Stimulated activated CD4-positive, alpha-beta T cell treated with anti-CD3 and anti-CD28 coated beads, Interleukin-1b, Interleukin-23, amount 100 ng/mL, for 48 hours (primary cell): ENCODE measurements at places on chromosomes 1 and 21.

GRCh38 chr1:228669242-228669585 lies 66.1 kb upstream of the RHOU start:
- DNase-seq: no peak

- no peak for DNase-seq
These were observed 42.7 kb downstream of the HUNK start for GRCh38 chr21:31915566-31915965.

- DNase-seq: no peak
These were observed 31.3 kb downstream of the SLC1A7 start for GRCh38 chr1:53111073-53111556.

DNA sequence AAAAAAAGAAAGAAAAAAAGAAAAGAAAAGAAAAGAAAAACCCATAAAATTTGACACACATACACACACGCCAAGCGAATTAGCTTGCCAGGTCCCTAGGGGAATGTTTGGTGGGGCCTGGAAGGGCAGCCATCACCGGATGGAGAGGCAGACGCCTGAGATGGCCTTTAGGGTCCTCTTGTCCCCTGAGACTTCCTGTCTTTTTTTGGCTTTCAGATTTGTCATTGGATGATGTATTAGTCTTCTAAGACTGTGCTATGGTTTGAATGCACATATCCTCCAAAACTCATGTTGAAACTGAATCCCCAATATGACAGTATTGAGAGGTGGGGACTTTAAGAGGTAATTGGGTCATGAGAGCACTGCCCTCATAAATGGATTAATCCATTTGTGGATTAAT lies 211.8 kb downstream of the TOMM20 start:
- DNase-seq: no peak

GRCh38 chr1:164765557-164765956 lies 206.6 kb downstream of the PBX1 start:
- DNase-seq: no peak

DNA sequence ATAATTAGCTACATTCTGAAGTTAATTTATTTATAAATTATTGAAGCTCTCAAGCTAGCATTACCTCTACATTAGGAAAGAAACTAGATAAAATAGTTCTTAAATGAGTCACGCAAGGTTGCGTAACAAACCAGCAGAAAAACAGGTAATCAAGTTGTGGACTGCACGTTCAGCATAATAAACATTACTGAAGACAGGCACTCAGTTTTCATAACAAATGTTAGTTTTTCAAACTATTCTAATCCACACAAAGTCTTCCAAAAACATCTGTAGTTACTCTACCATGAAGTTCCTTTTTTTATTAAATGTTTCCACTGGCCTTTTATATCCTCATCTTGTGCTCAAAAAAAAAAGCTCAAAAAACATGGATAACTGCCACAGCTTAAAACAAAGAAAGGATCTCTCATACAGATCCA lies 1.3 kb downstream of the TOR1AIP2 start:
- no peak for DNase-seq

GRCh38 chr1:181712711-181713110 lies 229.4 kb downstream of the CACNA1E start:
- DNase-seq: no peak

DNA sequence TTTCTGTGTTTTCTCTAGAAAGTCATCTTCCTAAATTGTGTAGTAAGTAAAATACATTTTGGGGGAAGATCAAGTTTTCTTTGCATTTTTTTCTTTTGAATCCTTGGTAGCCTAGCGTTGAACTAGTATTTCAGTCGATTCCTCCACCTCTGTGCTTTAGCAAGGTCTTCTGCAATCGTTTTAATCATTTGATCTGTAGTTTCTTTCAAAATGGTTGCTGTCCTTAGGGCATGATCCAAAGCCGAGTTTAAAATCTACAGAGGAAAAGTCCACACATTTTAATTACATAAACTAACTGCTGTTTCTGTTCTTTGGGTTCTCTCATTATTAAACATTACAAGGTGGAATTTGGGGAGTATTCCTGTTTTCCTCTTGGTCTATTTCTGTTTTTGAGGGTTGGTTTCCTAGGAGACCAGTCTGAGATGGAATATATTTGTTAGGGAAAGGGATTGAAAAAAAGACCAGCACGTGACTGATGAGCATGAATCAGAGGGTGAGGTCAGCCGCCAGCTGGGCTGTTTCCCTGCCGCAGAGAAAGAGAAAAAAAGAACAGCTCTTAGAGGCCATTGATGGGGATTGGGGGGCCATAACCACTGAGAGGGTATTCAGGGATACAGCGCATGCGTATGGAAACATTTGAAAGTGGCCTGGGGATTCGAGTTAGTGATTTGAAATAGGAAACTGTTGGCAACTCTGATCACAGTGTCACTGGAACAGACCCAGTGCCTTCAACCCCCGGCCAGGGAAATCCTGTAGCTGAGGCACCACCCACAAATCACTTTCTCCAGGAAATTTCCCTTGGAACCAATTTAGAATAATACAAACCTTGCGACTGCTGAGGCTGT lies 40.6 kb downstream of the AKNAD1 start:
- no peak for DNase-seq

- DNase-seq: no peak
These were observed 105.7 kb upstream of the VAV3 start for GRCh38 chr1:108070662-108071061.

- DNase-seq: no peak
These were observed 129.8 kb downstream of the PLA2G4A start for GRCh38 chr1:186958520-186958919.

- no peak for DNase-seq
These were observed 39.3 kb downstream of the XKR8 start for GRCh38 chr1:27999055-27999454.

- no peak for DNase-seq
These were observed 314.4 kb upstream of the RUNX1 start for GRCh38 chr21:35363458-35363857.

DNA sequence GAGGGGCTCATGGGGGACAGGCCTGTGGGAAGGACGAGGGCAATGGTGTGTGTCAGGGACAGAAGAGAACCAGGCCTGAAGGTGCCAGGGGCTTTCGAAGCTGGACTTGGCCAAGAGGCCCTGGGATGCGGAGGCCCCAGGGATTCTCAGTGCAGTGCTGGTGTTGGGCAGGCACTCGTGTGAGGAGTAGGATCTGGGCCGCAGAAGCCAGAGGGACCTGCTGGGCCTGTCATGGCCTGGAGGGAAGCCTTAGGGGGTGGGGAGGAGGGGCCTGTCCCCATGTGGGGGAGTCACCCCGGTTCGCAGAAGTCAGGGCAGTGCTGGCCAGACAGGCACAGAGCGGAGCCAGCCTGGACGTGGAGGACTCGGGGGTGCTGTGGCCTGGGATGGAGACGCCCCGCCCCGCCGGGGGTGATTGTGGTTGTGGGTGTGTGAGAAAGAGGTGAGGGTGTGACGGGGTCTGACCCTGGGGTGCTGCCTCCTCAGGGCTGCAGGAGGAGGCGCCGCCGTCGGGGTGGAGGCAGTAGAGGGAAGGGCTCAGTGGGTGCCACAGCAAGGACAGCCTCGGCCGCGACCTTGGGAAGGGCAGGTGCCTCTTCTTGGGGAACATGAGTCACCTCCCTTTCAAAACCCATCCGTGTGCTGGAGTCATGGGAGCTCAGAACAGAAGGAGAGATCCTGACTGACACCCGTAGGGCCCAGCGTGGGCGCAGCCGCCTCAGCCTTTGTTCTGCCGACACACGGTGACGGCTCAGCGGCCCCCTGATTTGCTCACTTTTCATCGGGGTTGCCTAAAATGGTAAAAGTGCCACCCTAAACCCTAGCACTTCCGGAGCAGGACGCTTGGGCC lies 33.9 kb downstream of the FAAP20 start:
- DNase-seq: no peak

GRCh38 chr1:64928325-64928724 lies 38.0 kb downstream of the JAK1 start:
- no peak for DNase-seq

- DNase-seq: no peak
These were observed 133.6 kb downstream of the SYF2 start for GRCh38 chr1:25098717-25099116.

- DNase-seq: no peak
These were observed 35.4 kb downstream of the PTPRU start for GRCh38 chr1:29271724-29272123.

GRCh38 chr1:186930238-186930637 lies 101.5 kb downstream of the PLA2G4A start:
- no peak for DNase-seq

DNA sequence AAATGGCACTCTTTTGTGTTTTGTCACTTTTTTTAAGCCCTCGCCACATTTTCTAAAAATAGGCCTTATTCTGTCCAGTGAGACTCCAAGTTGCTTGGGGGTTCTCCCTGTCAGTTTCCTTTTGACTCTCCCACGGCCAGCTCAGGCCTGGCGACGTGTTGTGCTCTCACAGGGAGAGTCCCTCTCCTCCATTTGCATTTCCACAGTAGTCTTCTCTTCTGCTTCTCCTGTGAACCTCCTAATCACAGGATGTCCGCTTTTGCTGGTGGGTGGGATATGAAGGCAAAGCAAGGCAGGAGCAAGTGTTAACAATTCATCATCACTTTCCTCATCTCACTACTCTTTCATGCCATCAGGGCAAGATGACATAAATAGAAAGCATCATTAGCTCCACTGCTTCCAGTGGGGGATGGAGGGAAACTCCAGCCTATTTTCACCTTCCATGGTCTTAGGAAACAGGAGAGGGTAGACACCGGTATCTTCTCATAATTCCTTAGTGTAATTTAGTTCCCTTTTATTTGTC lies 99.8 kb downstream of the INTS7 start:
- peak; percentile 87 for DNase-seq

GRCh38 chr1:105243411-105243810 lies 1493.7 kb downstream of the AMY1C start:
- no peak for DNase-seq

- no peak for DNase-seq
These were observed 2.4 kb downstream of the MCL1 start for GRCh38 chr1:150576794-150577556.

DNA sequence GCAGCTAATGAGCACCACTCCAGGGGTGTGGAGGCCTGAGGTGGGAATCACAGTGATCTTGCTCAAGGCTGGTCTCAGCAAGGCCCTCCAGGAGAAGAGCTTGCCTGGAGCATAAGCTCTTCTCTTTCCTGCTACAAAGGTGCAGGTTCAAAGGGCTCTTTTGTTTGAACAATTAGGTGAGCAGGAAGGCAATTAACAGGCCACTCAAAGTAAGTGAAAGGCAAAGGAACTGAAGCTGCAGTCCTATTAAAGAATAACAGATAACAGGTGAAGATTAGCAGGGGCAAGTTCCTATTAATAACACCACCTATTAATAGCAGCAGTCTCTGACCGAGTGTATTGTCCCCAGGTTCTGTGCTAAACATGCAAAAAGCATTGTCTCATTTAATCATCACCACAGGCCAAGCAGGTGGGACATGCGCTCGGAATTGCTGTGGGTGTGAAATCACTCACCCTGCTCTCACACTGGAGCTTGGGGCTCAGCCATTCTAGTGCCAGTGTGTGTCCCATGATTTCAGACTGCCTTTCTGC lies 113.8 kb downstream of the RHOU start:
- DNase-seq: no peak

DNA sequence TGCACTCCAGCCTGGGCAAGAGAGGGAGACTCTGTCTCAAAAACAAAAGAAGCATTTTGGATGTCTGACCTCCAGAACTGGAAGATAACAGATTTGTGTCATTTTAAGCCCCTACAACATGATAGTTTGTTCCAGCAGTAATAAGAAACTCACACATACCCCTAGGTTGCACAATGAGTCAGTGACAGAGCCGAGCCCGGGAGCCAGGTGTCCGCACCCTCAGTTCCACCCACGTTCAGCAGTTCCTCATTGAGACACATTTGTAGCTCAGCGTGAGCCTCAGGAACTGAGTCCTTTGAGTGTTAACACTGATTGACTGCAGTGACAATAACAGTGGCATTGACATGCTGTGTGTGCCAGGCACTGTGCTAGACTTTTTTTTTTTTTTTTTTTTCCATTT lies 19.8 kb downstream of the LRRC38 start:
- DNase-seq: peak; percentile 11

DNA sequence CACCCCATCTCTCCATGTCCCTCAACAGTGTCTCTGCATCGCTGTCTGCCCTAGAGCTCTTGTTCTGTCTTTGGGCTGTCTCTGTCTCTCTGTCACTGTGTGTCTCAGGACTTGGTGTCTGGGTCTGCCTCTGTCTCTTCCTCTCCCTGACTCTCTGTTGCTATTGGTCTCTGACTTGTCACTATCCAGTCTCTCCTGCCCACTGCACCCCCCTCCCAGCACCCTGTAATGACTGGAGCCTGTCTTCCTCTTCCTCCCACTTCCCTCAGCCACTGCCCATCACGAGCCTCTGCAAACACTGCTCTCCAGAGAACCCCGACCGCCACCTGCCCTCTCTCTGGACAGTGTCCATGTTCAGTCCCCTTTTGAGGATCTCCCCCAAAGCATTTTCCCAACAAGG lies 12.1 kb downstream of the PEAR1 start:
- DNase-seq: no peak

DNA sequence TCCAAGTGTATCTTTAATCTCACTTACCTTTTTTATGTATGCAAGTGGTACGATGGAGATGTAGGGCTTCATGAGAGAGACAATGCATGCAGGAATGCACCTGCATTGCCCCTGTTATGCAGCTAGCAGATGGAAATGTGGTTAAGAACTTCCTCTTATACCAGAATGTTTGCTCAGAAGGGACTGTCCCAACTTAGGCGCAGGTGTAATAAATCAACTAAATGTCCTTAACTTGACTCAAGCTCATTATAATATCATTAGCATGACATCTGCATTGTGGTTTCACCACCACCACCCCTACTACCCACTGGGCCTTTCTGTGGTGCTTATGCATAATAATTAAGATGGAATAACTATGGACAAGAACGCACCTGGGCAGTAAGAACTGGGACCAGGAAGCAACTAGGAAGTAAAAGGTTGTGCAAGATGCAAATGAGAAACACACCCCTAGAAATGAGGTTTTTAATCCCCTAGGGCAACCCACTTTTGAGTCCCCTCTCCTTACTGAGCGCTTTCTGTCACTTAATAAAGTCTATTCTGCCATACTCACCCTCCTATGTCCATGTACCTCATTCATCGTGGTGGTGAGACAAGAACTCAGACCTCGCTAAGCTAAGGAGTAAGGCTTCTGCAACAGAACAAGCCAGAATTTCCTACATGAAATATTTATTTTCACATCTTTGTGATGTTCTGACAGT lies 1103.3 kb upstream of the B3GALT2 start:
- DNase-seq: peak; percentile 43

- DNase-seq: no peak
These were observed 4.9 kb downstream of the TPM3 start for GRCh38 chr1:154186852-154187501.

DNA sequence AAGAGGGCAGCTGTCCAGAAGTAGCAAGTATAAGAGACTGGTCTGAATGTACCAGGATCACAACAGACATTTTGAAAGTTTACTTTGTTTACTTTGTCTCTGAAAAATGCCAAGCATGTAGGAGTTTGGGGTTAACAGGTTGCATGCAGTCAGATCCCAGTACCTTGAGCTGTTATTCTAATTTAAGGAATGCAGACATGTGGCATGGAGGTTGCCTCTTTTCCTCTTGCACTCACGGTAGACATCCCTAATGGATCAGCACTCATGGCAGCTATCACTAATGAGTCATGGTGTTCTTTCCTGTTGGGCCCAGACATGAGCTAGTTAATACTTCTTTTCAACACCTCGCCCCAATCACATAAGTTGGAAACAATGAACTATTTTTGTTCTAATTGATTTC lies 67.3 kb downstream of the GADD45A start:
- DNase-seq: no peak
